Endothelial cell (in vitro differentiated cells): ENCODE measurements at places on chromosomes 4 and X.

GRCh38 chr4:373062-373839 is 35.6 kb downstream of the ZNF141 start:
- DNase-seq, result no peak
- no peaks in the 10 kb centered on the region for H3K4me1 ChIP-seq
- peaks cover 79% of the 10 kb centered on the region for H3K36me3 ChIP-seq
- H3K27ac ChIP-seq, result no peak overlapping the region

DNA sequence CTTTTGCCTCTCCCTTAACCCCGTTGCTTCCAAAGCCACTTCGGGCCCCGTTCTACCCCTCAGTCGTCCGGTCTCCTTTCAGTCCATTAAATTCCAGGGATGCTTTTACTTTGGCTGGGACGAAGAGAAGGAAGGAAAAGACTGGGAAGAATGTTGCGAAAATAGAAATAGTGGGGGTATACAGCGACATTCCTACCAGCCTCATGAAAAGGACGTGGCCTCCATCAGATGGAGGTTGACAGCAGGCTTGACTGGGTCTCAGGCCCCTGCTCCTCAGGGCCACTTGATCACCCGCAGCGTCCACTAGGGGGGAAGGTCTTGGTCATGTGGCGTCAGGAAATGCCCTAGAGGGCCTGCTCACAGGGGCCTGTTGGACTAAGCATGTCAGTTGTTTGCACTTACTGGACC is 657 bp upstream of the ANKRD50 start:
- peaks cover 13% of the 10 kb centered on the region for H3K36me3 ChIP-seq
- peaks cover 10% of the 10 kb centered on the region for H3K27me3 ChIP-seq
- H3K4me1 ChIP-seq, result peaks cover 19% of the 10 kb centered on the region
- H3K4me3 ChIP-seq, result peak overlapping the region; percentile 92
- peak; percentile 73 for DNase-seq

DNA sequence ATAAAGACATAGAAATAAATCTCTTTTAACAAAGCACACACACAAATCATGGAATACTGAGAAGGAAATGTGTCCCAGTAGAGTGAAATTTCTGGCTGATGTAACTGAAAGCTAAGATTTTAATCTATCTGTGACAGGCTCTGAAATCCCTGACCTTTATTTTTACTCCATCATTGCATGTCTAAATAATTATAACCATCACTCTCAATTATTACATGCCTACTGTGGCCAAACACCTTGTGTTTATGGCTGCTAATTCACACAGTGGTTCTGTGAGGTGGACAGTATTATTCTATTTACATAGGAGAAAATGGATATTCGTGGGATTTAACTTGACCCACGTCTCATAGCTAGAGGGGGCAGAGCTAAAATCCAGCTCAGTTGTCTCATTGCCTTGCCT is 438.1 kb downstream of the TLL1 start:
- no peaks in the 10 kb centered on the region for H3K36me3 ChIP-seq
- H3K27ac ChIP-seq, result no peak overlapping the region
- no peaks in the 10 kb centered on the region for H3K27me3 ChIP-seq
- DNase-seq, result no peak
- no peaks in the 10 kb centered on the region for H3K4me1 ChIP-seq

DNA sequence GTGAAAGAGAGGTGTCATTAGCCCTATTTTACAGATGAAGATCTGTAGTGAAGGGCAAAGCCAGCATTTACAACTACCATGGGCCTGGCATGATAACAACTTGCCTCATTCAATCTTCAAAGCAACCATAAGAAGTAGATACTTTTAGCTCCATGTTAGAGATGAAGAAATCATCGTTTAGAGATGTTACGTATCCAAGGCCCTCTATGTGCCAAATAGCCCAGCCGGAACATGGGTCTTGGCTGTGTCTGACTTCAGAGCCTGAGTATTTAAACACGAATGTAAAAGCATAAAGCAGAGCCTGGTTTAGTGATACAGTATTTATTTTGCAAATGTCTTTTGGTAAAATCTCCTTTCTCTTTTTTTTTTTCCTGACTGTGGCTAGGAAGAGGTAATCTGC is 197.1 kb downstream of the RASL11B start:
- no peak overlapping the region for H3K4me3 ChIP-seq
- H3K36me3 ChIP-seq, result no peaks in the 10 kb centered on the region
- no peaks in the 10 kb centered on the region for H3K4me1 ChIP-seq

GRCh38 chr4:48295116-48295515 is 25.5 kb upstream of the TEC start:
- no peak for DNase-seq
- H3K27ac ChIP-seq, result no peak overlapping the region
- H3K4me1 ChIP-seq, result no peaks in the 10 kb centered on the region
- no peaks in the 10 kb centered on the region for H3K36me3 ChIP-seq
- H3K27me3 ChIP-seq, result peaks cover 3% of the 10 kb centered on the region
